ENCODE measurements at places on chromosomes 16 and 17.
A peak's percentile ranks its signal among the peaks of the same experiment; 100 is the strongest.

- DNase-seq = no peak
These were observed 309.0 kb downstream of the CPPED1 start for GRCh38 chr16:12494661-12495060.

- no peak for DNase-seq
These were observed 8.9 kb upstream of the TIMP2 start for GRCh38 chr17:78933959-78934568.

DNA sequence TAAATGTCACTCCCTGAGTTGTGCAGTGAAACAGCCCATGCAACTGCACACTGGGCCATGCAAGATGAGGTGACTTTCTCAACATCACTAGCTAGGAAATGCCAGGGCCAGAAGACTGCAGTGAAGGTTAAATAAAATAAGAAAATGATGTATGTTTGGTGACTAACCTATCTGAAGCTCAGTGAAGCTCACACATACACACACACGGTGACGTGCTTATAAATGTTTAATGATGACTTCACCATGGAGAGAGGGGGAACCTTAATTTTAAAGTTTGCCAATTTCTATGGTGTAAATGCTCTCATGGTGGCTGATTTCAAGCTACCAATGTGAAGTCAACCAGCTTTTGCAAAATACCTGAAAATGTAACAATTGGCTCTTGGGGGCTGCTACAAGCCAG lies 166.4 kb downstream of the MAF start:
- no peak for DNase-seq

- no peak for DNase-seq
These were observed 9.6 kb upstream of the APPBP2 start for GRCh38 chr17:60535382-60536279.

DNA sequence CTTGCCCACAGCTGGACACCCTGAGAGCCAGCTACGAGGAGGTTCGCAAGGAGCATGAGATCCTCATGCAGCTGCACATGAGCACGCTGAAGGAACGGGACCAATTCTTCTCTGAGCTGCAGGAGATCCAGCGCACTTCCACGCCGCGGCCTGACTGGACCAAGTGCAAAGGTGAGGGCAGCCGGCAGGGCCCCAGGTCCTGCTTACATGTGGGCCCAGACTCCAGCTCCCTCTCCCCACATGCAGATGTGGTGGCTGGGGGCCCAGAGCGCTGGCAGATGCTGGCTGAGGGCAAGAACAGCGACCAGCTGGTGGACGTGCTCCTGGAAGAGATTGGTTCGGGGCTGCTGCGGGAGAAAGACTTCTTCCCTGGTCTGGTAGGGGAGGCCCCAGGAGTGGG lies 16.2 kb upstream of the THAP11 start:
- no peak for DNase-seq

DNA sequence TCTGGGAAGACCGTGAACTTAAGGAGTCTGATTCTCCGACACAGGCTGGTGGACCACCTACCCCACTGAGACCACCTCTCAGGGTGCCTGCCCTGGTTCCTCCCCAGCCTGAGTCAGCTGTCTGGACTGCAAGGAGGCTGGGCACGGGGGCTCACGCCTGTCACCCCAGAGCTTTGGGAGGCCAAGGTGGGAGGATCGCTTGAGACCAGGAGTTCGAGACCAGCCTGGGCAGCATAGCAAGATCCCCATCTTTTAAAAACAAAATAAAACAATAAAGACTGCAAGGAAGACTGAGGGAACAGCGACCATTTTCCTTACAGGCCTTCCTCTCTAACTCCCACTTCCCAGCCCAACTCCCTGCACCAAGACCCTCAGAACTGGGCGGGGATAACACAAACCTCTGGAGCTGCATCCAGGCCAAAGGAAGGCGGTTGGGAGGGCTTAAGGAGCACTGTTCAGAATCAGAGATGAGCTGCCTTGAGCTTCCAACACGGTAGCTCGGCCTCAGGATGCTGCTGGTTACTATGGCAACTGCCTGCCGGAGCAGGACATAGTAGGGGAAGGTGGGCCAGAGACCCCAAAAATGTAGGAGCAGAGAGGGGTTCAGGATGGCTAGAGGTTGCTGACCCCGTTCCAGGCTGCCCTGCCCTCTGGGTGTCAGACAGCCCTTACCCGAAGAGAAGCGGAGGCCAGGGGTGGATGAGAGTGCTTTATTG lies 4.4 kb downstream of the APOBR start:
- DNase-seq = no peak

DNA sequence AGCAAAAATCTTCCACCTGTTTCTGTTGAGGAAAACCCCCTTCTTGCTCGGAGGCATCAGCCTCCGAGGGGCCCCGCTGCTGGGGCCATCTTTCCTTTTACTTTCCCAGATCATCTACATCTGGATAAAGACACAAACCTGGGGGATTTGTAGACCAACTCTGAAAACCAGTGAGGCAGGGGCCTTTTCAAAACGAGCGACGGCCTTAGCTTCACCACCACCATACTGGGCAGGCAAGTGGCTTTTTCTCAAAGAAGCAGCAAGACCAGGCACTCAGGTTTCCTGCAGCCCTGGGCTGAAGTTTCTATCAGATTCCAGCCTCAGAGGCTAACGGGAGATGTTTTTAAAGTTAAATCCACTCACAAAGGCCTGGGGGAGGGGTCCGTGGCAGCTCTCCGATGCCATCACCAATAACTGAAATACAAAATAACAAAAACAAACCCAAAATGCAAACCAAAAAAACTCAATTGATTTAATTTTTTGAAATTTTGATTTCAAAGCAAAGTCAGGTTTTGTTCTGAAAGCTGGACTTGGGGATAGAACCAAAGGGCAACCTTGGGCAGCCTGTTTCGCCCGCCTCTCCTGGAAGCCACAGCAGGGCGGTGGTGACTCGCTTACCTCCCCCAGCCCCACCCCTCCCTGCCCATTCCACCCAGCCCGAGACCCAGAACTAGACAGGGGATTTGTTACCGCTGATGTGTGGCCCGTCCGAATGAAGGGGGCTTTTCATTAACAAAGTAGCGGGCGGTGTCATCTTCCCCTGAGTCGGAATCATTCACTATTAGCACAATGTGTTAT lies 55.8 kb downstream of the SALL1 start:
- no peak for DNase-seq

DNA sequence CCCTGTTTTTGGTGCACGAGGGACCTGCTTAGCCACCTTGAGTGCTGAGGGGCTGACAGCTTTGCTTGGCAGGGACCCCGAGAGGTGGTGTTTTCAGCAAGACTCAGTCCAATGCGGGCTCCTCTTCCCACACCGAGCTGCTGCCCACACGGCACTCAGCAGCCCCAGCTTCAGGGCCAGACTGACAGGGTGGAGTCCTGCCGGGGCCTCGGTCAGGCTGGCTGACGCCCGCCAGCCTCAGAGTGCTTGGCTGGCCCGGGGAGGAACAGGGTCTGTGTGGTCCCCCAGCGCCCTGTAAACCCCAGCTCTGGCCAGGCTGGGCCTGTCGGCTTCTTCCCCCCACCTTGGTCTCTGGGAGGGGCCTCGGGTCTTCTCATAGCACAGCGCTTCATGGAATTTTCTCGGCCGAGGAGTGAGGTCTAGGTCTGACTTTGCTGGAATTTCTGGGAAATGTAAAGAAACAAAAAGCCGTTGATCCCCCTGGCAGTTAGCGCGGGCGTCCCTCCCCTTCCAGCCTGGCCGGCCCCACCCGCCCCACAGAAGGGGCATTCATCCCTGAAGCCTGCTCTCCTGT lies 2.6 kb downstream of the SOX8 start:
- DNase-seq = no peak

DNA sequence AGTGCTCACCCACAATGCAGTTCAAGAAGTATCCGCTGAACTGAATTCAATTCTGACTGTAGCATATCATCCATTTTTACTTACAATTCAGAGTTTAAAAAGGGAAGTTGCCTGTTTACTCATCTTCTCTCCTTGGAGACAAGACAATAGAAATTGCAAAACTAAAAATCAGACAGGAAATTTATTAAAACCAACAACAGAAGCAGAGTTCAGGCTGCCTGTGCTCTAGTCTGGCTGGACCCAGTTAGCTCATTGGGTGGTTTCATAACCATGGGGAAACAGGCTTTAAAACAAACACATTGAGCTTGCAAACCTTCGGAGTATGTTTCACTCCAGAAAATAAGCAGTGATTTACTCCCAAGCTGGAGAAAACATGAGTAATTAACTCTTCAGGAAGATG lies 321.4 kb downstream of the GRIN2A start:
- DNase-seq = no peak

DNA sequence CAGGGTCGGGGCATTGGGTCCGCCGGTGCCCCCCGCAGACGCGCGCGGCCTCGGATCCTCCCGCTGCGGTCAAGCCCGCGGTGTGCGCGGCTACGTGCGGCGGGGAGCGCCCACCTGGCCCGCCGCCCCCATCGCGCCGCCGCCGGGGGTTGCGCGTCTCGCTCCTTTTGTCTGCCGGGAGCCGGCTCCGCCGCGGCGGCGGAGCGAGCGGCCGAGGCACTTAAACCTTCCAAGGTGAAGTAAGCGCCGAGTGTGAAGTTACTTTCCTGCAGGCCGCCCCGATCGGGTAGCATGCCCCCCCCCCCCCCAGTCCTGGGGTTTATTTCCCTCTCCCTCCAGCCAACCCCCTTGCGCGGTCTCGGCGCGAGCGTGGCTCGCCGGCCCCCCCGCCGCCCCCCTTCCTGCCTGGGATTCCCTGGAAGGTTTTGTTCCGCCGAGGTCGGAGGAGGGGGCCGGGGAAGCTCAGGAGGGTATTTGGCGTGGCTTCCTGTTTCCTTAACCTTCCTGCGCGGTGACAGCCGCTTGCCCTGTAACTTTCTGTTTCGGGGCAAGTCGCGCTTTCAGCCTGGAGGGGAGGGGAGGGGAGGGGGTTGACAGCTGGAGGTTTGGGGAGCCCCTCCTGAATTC lies 56.6 kb upstream of the GSE1 start:
- DNase-seq = peak; percentile 25

Measured in activated CD4-positive, CD25-positive, alpha-beta regulatory T cell (primary cell).